ENCODE measurements at places on chromosomes 12 and 14. TPM values are rescaled to one million over a fixed set of nuclear protein-coding genes. Genes with fewer than 3 reads are reported as not detected.

GRCh38 chr12:113005762-113006161 is 27.4 kb downstream of the OAS2 start:
- peaks cover 18% of the 10 kb centered on the region for H3K27me3 ChIP-seq
- no peaks in the 10 kb centered on the region for H3K4me1 ChIP-seq

DNA sequence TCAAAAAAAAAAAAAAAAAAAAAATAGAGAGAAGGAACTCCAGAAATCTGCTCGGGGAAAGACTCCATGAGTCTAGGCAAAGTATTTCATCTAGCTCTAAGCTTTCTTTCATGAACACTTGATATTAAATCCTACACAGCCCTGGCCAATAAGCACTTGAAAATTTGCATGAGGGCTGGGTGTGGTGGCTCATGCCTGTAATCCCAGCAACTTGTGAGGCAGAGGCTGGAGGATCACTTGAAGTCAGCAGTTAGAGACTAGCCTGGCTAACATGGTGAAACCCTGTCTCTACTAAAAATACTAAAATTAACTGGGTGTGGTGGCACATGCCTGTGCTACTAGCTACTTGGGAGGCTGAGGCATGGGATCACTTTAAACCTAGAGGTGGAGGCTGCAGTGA is 13.1 kb upstream of the METAP2 start:
- H3K4me3 ChIP-seq, result no peak overlapping the region
- H3K27ac ChIP-seq, result no peak overlapping the region
- H3K4me1 ChIP-seq, result no peaks in the 10 kb centered on the region
- H3K36me3 ChIP-seq, result no peaks in the 10 kb centered on the region
- H3K27me3 ChIP-seq, result no peaks in the 10 kb centered on the region
- no peak for DNase-seq

- H3K36me3 ChIP-seq, result no peaks in the 10 kb centered on the region
- no peak for DNase-seq
- peaks cover 13% of the 10 kb centered on the region for H3K4me1 ChIP-seq
- H3K27ac ChIP-seq, result no peak overlapping the region
- no peak overlapping the region for H3K4me3 ChIP-seq
- no peaks in the 10 kb centered on the region for H3K27me3 ChIP-seq
Measured at GRCh38 chr14:92967346-92967926, 44.5 kb downstream of the CHGA start.

DNA sequence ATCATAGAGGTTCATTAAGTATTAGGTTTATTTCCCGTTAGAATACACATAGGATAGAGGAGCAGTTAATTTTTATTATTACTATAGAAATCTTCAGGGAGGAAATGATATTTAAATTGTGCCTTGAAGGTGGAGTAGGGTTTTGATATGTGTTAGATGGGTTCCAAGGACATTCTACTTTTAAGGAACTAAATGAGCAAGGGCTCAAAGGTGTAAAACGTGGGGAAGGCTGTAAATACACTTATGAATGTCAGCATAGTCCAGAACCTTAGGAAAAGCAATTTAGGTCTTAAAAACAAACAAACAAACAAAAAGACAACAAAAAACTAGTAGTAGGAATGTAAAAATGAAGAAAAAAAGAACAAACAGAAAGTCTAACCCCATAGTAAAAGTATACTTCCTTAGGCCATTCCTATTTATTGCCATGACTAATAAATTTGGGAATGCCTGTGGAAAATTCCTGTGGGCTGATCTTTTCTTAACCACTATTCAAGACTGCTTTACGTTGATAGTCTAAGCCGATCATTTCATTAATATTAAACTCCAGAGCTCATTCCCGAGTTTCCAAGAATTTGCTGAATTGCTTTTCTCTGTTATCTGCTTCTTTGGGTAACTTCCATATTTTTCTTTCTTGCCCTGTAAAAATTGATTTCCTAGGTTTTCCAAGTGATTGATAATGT is 180.3 kb downstream of the RAD51B start:
- no peak overlapping the region for H3K27ac ChIP-seq
- no peak overlapping the region for H3K4me3 ChIP-seq
- no peaks in the 10 kb centered on the region for H3K4me1 ChIP-seq

DNA sequence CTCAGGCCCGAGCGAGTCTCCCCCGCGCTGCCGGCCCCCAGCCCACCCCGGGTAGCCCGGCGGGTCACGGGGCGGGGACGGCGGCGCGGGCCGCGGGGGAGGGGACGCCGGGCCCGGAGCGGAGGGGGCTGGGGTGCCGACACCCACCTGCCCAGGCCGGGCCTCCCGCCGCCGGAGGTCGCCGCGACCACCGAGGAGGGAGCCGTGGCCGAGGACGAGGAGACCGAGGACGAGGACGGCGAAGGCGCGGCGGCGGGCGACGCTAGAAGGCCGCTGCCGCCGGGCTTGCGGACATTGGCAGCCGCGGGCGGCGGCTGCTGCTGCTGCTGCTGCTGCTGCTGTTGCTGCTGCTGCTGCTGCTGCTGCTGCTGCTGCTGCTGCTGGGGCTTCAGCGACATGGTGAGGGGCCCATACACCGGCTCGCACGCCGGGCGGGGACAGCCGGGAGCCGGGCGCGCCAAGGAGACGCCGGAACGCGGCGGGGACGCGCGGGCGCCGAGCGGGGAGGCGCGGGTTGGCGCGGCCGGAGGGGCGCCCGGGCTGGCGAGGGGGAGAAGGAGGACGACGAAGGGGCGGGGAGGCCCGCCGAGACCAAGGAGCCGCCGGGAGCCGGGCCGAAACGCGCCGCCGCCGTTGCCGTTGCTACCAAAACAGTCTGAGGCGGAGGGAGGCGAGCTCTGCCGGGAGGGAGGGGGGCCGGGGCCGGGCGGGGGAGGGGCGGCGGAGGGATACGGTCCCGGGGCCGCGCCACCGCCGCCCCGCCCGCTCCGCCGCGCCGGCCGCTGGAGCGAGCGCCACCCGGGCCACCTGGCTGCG is at the start of gene ATXN2:
ATXN2 (minus strand) TSS at position 679 of the 816 bp plus-strand sequence; CDS start at position 398, 281 bp downstream.
- H3K27ac ChIP-seq, result peak within 1 kb of the TSS; percentile 100
- peak within 1 kb of the TSS; percentile 100 for H3K4me3 ChIP-seq
- peak; percentile 88 for DNase-seq
- H3K36me3 ChIP-seq, result no peaks in the 10 kb centered on the region
- H3K27me3 ChIP-seq, result no peaks in the 10 kb centered on the region

DNA sequence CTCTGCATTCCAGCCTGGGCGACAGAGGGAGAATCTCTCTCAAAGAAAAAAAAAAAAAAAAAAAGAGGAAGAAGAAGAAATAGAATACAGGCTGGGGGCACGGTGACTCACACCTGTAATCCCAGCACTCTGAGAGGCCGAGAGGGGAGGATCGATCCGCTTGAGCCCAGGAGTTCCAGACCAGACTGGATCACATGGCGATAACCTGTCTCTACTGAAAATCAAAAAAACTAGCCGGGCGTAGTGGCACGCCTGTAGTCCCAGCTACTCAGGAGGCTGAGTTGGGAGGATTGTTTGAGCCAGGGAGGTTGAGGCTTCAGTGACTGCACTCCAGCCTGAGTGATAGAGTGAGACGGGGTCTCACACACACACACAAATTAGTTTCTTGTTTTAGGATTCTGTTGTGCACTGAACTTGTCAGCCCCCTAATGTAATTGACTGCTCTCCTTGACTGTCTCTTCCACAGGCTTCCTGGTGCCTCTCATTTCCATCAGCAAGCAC is 963 bp upstream of the TINF2 start:
- no peak for DNase-seq
- peaks cover 3% of the 10 kb centered on the region for H3K4me1 ChIP-seq
- H3K27ac ChIP-seq, result no peak overlapping the region
- peak overlapping the region; percentile 74 for H3K4me3 ChIP-seq
- H3K27me3 ChIP-seq, result no peaks in the 10 kb centered on the region
- H3K36me3 ChIP-seq, result no peaks in the 10 kb centered on the region

DNA sequence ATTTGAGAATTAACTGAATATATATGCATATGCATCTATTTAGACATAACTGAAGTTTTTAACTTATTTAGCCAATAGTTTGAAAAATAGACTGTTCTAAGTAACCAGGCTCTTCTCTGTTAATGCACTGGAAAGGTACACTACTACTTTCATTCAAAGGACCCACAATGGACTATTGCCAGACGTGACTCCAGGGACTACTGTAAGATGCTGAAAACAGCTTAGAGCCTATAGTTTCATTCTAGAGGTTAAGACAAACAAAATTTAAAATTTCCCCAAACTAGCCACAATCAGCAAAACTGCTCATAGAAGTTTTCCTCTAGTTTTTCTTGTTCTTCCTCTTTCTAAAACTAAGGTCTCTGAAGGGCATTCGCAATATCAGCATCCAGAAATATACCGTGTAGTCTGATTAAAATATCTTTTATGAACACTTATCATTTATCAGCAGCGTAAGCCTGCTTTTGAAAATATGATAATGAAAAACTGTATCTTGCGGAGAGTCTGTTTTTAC is 10.4 kb downstream of the APPL2 start:
- no peaks in the 10 kb centered on the region for H3K36me3 ChIP-seq
- H3K4me3 ChIP-seq, result no peak overlapping the region
- no peak for DNase-seq
- no peak overlapping the region for H3K27ac ChIP-seq

- peaks cover 7% of the 10 kb centered on the region for H3K4me1 ChIP-seq
- H3K27ac ChIP-seq, result no peak overlapping the region
- no peak for DNase-seq
- H3K36me3 ChIP-seq, result no peaks in the 10 kb centered on the region
Measured at GRCh38 chr12:114769634-114770033, 85.7 kb upstream of the TBX3 start.

- no peaks in the 10 kb centered on the region for H3K27me3 ChIP-seq
- H3K4me3 ChIP-seq, result peak overlapping the region; percentile 31
- peaks cover 17% of the 10 kb centered on the region for H3K4me1 ChIP-seq
- no peaks in the 10 kb centered on the region for H3K36me3 ChIP-seq
- H3K27ac ChIP-seq, result no peak overlapping the region
Measured at GRCh38 chr14:68627868-68628604, 164.8 kb downstream of the ZFP36L1 start.

- no peak overlapping the region for H3K27ac ChIP-seq
- H3K4me1 ChIP-seq, result peaks cover 15% of the 10 kb centered on the region
- no peaks in the 10 kb centered on the region for H3K36me3 ChIP-seq
- peaks cover 17% of the 10 kb centered on the region for H3K27me3 ChIP-seq
- DNase-seq, result no peak
- no peak overlapping the region for H3K4me3 ChIP-seq
Measured at GRCh38 chr14:77985211-77985615, 185.0 kb upstream of the NRXN3 start.

- H3K36me3 ChIP-seq, result no peaks in the 10 kb centered on the region
- no peaks in the 10 kb centered on the region for H3K27me3 ChIP-seq
- DNase-seq, result no peak
- H3K4me3 ChIP-seq, result no peak overlapping the region
Measured at GRCh38 chr14:76045773-76046172, 60.2 kb downstream of the IFT43 start.

GRCh38 chr14:39015964-39016577 is 87.0 kb downstream of the SEC23A start:
- H3K36me3 ChIP-seq, result no peaks in the 10 kb centered on the region
- DNase-seq, result no peak

GRCh38 chr14:20501346-20501745 is 4.0 kb upstream of the RNASE10 start:
- H3K27me3 ChIP-seq, result no peaks in the 10 kb centered on the region
- peaks cover 6% of the 10 kb centered on the region for H3K4me1 ChIP-seq
- no peak for DNase-seq
- H3K36me3 ChIP-seq, result no peaks in the 10 kb centered on the region
- H3K4me3 ChIP-seq, result no peak overlapping the region

- H3K27ac ChIP-seq, result no peak overlapping the region
- H3K4me1 ChIP-seq, result no peaks in the 10 kb centered on the region
- no peak overlapping the region for H3K4me3 ChIP-seq
- no peak for DNase-seq
- H3K27me3 ChIP-seq, result no peaks in the 10 kb centered on the region
Measured at GRCh38 chr14:96139169-96139568, 65.5 kb upstream of the BDKRB2 start.

- peaks cover 13% of the 10 kb centered on the region for H3K4me1 ChIP-seq
- no peak for DNase-seq
- H3K36me3 ChIP-seq, result no peaks in the 10 kb centered on the region
- H3K27ac ChIP-seq, result no peak overlapping the region
- no peaks in the 10 kb centered on the region for H3K27me3 ChIP-seq
Measured at GRCh38 chr14:53153702-53154112, 584 bp upstream of the DDHD1 start.

- peaks cover 11% of the 10 kb centered on the region for H3K4me1 ChIP-seq
- H3K27ac ChIP-seq, result no peak overlapping the region
- no peaks in the 10 kb centered on the region for H3K36me3 ChIP-seq
- H3K4me3 ChIP-seq, result no peak overlapping the region
- H3K27me3 ChIP-seq, result no peaks in the 10 kb centered on the region
- no peak for DNase-seq
Measured at GRCh38 chr14:21038441-21039422, 3.4 kb upstream of the RNASE7 start.

GRCh38 chr12:17169726-17170471 is 563.9 kb upstream of the LMO3 start:
- H3K4me3 ChIP-seq, result no peak overlapping the region
- H3K4me1 ChIP-seq, result peaks cover 28% of the 10 kb centered on the region
- H3K27ac ChIP-seq, result no peak overlapping the region
- H3K36me3 ChIP-seq, result no peaks in the 10 kb centered on the region
- DNase-seq, result peak; percentile 2

- H3K27ac ChIP-seq, result no peak overlapping the region
- H3K36me3 ChIP-seq, result peaks cover 10% of the 10 kb centered on the region
- peak overlapping the region; percentile 82 for H3K4me3 ChIP-seq
- DNase-seq, result no peak
- H3K4me1 ChIP-seq, result peaks cover 10% of the 10 kb centered on the region
- H3K27me3 ChIP-seq, result peaks cover 16% of the 10 kb centered on the region
Measured at GRCh38 chr12:29781188-29781587, 2.6 kb downstream of the TMTC1 start.

DNA sequence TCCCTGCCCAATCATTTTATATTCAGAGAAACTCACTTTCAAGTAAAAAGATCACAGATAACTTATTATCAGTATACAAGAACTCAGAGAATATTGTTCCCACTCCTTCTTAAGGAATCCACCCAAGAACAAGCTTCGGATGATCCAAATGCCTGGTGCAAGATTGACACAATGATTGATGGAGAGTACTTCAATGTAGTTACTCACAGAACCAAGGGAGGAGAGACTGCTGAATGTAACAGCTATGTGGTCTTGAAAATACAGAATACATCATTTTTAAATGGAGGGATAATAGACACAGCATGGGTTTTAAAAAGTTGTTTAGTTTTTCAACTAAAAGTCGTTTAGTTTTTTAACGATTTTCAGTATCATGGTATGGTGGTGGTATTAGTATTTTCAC is 38.4 kb upstream of the SELPLG start:
- peaks cover 23% of the 10 kb centered on the region for H3K4me1 ChIP-seq
- H3K27ac ChIP-seq, result no peak overlapping the region
- H3K4me3 ChIP-seq, result no peak overlapping the region
- no peaks in the 10 kb centered on the region for H3K36me3 ChIP-seq

Gene PZP
- total RNA-seq, result not detected

Gene RIMKLB
- 113 TPM for total RNA-seq

Gene PRB2
- total RNA-seq, result not detected

Gene ZFYVE26
- total RNA-seq, result 22.3 TPM

Gene TSPAN19
- total RNA-seq, result 4.3 TPM

Gene SERPINA5
- total RNA-seq, result 3.5 TPM
